ENCODE measurements at places on chromosomes 7 and 10.

- DNase-seq: peak; percentile 28
Measured at GRCh38 chr7:88132725-88133124, 87.1 kb downstream of the SRI start.

DNA sequence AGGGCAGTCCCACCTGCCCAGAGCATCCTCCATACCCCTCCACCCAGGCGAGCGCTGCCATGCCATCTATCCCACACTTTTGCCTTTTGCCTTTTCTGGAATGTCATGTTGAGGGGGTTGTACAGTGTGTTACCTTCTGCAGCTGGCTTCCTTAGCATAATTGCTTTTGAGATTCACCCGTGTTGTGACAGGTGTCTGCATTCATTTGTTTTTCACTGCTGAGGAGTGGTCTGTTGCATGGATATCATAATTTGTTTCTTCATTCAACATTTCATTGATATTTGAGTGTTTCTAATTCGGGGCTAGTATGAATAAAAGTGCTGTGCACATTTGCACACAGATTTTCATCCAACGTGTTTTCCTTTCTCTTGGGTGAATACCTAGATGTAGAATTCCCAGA, 353.9 kb downstream of the PAXIP1 start:
- DNase-seq: no peak

DNA sequence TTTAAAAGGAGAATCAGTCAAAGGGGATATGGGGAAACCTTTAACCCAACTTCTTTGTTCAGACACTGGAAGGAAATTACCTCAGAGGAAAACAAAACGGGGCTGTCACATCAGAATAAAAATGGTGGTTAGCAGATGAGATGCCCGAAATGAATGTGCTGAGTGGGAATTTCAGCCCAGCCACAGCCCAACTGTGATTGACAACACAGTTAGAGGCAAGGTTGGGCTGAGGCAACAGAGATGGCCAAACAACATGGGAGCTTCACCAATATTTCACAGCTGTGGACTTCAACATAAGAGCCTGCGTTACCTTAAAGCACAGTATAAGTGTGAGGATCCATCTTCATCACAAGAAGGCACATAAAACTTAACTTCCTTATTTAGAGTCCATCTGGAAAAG, 133.5 kb upstream of the PTPRZ1 start:
- no peak for DNase-seq

GRCh38 chr7:158549616-158550393, 37.8 kb downstream of the PTPRN2 start:
- no peak for DNase-seq

DNA sequence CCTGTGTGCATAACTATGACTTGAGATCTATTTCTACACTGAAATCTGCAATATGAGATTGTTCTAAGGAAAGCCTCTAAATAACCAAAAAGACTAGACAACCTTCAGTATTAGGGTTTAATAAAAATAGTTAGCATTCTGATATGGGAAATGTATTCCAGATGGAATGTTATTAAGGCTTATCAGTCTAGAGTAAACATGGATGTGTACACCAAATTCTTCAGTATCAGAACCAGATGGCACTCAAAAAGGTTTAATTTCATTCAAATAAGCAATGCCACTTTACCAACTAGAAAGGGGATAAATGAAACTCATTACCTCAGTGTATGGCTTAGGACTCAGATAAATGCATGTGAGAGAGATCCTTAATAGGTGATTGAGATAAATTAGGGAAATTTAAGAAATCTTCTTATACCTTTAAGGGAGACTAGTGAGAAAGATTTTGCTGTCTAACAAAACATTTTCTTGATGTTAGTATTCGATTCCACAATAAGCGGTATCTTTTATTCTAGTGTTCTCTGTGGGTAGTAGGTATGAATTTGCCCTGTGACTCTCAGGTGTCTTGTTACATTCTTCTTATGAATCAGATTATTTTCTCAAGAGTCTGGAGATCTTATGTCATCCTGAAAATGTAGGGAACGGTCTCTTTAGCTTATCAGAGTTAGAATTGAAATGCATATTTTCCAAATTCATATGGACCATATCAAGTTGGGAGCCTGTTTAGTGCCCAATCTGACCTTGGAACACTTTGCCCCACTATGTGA, 159.2 kb downstream of the PRKG1 start:
- no peak for DNase-seq

DNA sequence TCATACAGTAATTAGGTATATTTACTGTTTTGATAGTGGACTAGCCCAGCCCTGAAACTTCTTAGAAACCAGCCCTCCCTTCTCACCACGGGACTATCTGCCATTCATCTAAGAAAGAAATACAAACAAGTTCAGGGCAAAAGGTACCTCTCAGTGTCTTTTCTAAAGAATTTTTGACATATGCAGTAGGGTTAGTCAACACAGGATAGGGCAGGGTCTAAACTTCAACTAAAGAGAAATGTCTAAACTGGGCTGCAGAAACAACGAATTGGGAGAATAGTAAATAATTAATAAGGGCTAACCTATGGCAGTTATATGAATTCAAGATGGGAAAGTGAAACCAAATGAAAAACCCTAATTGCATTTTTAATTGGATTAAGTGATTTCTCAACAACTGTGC, 496.6 kb downstream of the INHBA start:
- DNase-seq: no peak

- no peak for DNase-seq
Measured at GRCh38 chr10:3270577-3271316, 98.2 kb upstream of the PITRM1 start.

DNA sequence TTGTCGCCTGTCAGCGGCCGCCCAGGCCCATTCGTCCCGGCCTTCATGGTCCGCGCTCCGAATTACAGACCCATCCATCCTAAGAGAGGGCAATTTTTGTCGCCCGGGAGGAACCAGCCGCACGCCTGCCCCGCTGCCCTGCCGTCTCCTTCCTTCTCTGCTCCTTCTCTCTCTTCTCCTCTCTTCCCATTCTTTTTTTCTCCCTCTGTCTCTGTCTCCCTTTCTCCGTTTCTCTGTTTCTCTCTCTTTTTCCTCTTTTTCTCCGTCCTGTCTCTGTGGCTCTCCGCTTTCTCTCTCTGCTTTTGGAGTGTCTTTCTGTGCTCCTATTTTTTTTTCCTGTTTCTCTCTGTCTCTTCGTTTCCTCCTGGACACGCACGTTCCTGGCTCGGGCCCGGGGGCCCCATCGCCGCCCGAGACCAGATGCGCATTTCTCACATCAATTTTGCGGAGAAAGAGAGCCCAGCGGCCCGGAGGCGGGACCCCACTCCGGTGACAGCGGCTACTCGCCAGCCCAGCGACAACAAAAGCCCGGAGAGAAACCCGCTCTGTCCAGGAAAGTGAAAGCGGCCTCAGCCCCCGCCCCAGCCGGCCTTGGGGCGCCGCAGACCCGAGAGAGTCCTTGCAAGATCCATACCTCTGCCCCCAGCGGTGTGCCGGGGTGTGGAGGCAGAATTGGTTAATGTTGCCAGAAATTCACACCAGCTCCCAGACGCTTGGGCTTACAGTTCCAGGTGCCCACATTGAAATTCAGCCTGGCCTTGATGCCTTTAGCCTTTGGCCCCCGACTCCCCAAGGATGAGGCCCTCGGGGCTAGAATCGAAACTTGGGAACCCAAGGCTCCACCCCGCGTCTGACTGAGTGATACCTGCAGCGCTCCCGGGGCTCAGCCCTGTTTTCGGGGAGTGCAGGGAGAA, 4.1 kb downstream of the LBX1 start:
- DNase-seq: no peak

GRCh38 chr7:2953099-2953498, 90.6 kb downstream of the CARD11 start:
- DNase-seq: no peak

DNA sequence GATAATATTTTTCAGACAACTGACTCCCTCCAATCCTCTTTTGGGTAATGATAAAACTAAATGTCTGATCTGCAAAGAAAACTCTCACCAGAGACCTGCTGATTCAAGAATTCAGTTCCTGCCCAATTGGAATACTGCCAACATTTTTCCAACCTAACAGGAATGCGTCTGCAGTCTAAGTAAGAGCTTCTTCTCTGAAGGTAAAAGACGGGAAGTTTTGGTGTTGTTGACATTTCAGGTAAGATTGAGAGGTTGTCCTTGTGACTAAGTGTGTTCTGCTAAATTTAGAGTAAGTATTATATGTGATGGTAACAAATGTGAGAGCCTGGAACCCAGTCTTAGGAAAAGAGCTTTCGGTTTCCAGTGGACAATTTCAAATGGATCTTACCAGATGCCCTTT, 17.6 kb downstream of the IFIT5 start:
- DNase-seq: no peak

- no peak for DNase-seq
Measured at GRCh38 chr7:144534655-144535395, 131.3 kb upstream of the NOBOX start.

DNA sequence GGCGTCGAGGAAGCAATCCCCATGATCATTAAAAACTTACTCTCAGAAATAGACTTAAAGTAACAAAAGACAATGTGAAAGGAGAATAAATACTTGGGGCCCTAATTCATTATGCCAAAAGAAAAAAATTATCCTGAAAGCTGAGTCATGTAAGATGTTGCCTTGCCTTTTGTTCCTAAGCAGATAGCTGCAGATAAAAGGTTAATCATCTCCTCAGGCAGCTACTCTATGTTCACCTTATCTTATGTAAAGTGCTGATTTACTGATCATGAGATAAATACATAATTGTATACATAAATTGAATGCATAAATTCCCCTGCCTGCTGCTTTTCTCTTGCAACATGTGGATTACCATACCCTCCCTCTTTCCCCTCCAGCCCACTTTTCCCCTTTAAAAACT, 28.1 kb upstream of the CREB3L2 start:
- no peak for DNase-seq

GRCh38 chr7:73449422-73449821, 15.8 kb downstream of the FZD9 start:
- no peak for DNase-seq

DNA sequence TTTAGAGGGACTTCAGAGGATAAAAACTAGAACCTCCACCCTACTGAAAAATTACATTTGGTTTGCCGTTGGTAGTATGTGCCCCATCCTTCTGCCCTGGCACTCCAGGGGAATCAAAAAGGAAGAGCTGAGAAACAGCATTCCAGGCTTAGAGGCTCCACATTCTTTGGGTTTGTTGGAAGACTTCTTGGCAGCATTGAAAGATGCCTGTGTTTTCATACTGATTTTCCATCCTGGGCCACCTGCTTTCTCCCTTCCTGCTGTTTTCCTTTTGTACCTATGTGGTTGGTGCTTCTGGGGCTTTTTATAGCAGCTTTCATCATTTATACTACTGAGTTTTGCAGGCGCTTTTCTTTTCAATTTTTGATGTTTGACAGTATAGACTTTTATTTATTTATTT, 61.7 kb downstream of the AUTS2 start:
- DNase-seq: no peak

GRCh38 chr10:117741524-117741923, 199.0 kb downstream of the EMX2 start:
- DNase-seq: no peak

- no peak for DNase-seq
Measured at GRCh38 chr7:16357921-16358320, 63.4 kb downstream of the CRPPA start.

GRCh38 chr7:22262538-22262937, 94.4 kb downstream of the RAPGEF5 start:
- DNase-seq: no peak

- DNase-seq: no peak
Measured at GRCh38 chr10:120047926-120048325, 155.4 kb downstream of the SEC23IP start.

DNA sequence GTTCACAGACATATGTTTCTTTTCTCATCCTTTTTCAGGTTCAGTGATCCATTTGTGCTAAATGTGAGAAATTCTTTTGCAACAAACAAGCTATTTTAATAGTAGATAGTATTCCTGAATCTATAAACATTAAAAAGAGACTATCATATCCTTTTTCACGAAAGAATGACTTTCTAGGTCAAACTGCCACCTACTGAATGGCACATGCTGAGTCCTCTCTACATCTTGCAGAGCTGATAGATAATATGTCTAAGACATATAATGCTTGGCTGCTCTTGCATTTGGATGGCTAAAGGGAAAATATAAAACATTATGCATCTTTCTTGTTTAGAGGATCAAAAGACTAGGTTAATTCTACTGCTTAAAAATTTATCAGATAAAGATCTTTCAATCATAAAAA, 114.1 kb upstream of the SLC26A5 start:
- DNase-seq: no peak

- no peak for DNase-seq
Measured at GRCh38 chr7:151761231-151761630, 115.7 kb downstream of the PRKAG2 start.

- DNase-seq: peak; percentile 30
Measured at GRCh38 chr7:134071355-134072331, 55.5 kb upstream of the LRGUK start.

DNA sequence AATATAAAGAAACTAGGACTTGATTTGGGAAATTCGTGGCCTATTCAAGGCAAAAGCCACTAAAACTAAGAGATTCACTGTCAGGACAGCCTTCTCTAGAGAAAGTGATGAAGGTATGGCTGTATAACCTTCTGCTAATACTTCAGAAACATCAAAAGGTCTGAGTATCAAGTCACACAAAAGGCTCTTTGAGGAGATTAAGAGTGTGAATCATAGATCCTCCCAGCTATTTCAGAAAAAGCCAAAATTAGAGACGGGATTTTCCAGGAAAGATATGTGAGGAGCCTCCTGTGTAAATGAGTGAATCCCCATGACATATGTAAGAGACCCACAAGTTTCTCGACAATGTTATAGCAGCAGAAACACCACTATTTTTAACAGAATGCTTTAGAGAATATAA, 56.2 kb downstream of the UBE3C start:
- no peak for DNase-seq

DNA sequence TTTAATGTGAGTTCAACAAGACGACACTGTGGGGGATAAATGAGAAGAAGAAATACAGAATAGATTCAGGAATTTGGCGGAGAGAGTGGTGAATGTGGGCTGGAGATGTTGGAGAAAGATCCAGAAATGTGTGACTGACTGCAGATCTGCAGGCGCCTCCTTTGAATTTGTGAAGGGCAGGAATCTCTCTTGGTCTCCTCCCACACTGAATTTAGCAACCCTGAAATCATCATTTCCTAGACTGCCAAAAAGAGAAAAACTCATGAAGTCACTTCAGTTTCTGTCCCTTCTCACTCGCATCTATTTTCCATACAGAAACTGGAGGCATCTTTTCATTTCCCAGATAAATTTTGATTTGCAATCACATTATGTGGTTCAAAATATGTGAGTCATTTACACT, 128.7 kb downstream of the GNAI1 start:
- no peak for DNase-seq

DNA sequence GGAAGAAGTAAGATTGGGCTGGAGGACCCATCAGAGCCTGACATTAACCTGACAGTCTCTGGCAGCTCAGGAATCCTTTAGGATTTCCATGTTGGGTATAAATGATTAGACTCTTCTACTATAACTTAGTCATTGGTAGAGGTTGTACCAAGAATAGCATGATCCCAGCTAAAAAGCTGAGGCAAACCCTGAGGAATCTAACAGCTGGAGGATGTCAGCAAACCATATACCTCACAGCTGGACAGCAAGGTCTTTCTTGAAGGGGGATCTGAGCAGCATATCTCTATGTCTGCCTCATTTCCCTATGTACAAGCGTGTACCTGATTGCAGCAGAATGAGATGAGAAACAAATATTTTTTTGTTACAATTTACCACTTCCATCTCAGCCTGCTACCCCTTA, 103.2 kb downstream of the NPSR1 start:
- no peak for DNase-seq

All from GM10248 (cell line).